ENCODE measurements at places on chromosomes 2 and 18.

DNA sequence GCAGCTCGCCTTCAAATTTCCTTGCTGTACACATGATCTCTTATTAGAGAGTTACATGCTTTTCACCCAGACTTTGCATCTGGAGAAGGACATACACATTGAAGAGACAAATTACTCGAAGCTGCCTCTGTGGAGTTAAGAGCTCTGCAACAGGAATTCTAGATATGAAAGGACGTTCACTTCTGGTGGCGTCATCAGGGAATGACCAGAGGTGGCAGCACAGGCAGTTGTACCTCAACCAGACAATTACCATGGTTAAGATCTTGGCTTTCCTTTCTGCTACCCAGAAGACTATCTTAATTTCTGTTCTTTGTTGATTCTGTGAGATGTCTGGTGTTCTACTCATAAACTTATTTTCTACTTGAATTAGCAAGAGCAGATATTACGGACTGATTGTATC is 39.1 kb upstream of the MC4R start:
- DNase-seq = no peak

DNA sequence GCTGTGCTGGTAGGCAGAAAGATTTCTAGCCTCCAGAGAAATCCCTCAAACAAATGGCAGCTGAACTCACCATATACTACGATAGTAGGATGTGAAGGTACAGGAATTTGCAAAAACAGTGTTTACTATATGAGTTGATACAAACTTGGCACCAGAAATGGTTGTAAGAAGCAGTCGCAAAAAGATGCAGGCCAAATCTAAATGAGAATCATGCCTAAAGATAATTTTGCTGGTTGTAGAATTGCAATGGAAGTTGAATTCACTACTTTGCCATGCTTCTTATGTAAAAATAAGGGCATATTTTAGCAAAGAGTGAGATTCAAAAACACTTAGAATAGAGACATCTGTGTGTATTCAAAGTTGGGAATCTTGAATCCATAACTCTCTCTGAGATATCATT is 924.7 kb downstream of the SUCLG1 start:
- no peak for DNase-seq

DNA sequence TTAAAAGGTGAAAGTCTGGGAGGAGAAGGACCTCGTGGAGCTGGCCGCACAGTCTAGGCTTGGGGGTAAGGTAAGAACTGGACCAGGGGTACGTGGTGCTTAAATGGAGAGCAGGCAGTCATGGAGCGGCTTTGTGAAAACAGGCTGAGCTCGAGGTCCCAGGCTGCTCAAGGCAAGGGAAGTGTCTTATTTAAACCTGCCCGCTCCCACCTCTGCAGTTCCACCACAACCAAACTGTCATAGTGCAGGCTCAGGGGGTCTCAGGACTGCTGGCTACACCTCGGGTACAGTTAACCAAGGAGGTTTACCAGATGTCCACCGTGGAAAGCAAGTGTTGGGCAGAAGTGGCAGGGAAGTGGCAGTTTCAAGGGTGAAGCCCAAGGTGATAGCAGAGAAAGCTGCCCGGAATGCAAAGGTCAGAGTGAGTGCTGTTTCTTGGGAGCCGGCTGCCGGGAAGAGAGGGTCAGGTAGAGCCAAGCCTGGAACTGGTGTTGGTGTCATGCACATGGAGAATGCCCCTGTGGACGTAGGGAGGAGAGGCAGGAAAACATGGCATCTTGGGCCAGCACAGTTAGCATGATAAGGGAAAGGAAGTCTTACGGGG is 203.3 kb downstream of the GBX2 start:
- no peak for DNase-seq

- DNase-seq = no peak
Observed at GRCh38 chr2:20025065-20025786, 12.8 kb upstream of the MATN3 start.

GRCh38 chr2:127052057-127052770 is 54.7 kb downstream of the BIN1 start:
- DNase-seq = no peak

DNA sequence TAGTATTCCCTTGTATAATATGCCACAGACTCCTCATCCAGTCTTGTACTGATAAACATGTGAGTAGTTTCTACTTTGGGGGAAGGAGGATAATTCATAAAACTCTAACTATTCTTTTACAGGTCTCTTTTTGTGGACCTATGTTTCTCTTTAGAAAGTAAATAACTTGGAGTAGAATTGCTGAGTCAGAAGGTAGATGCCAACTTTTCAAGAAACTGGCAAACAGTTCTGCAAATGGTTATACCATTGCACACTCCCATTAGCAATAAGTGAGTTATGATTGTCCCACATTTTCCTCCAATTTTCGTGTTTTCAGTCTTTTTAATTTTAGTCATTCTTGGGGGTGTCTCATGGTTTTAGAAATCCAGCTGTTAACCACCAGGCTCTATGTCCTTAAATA is 477.2 kb upstream of the LRRTM4 start:
- no peak for DNase-seq

DNA sequence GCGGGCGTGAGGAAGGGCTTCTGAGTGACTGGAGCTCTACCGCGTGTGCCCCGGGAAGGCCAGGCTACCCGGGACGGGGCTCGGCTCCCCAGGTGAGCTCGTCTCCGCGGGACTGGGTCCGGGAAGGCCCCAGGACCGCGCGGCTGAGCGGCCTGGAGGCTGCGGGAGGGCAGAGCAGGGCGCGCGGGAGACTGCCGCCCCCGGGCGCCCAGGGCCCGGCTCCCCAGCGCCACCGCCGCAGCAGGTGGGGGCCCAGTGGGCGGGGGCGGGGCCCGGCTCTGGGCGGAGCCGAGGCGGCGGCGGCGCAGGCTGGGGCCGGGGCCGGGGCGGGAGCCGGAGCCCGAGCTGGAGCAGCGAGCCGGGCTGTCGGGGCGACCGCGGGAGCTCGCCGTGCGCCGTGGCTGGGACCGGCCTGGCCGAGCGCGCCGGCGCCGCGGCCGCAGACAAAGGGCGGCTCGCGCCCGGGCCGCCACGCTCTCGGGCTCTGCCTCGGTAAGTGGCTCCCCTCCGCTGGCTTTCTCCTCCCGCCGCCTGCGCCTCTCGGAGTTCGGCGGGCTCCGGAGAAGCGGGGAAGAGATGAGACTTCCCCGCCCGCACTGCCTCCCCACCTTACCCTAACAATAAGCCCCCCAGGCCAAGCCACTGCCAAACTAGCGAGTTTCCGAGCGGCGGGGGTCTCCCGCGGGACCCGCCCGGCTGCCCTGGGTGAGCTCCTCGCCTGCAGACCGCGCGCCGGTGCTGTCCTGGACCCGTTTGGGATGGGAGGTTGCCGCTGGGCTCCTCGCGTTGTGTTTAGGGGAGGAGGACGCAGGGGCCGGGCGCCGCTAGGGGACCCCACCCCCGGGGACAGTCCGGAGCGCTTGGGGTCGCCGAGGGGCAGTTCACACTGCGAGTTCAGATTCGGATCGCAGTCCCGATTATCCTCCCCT is at the start of gene MAPK4:
Gene MAPK4 (plus strand): TSS at position 336 of the 929 bp plus-strand sequence. CDS start 103,872 bp downstream, outside the sequence.
- DNase-seq = peak; percentile 51

DNA sequence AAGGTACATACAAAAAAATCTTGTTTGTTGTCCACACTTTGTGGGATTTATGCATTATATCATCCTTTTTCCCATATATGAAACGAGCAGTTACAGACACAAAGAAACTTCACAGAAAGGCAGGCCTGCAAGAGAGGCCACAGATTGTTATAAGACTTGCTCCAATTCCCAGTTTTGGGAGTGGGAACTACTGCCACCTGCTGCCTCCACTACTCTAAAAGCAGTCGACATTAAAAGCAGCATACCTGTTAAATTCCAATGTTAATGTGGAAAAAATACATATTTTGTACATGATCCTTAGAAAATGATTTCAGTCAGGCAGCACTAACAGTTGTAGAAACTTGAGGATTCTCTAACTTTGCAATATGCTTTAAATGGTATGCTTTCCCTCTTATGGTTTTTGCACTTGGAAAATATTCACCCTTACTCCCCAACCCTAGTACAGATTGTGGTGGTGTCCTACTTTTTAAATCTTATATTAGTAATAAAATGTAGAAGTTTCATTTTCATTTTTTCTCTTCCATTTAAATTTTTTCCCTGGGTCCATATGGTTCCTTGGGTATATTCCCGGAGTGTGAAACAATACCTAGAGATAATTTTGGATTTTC is 37.9 kb downstream of the SLC38A11 start:
- DNase-seq = no peak

- DNase-seq = peak; percentile 60
Observed at GRCh38 chr2:98346311-98347236, at the start of gene CNGA3. Gene CNGA3 (plus strand): TSS chr2:98346456. CDS start chr2:98369976, 23,520 bp downstream.

DNA sequence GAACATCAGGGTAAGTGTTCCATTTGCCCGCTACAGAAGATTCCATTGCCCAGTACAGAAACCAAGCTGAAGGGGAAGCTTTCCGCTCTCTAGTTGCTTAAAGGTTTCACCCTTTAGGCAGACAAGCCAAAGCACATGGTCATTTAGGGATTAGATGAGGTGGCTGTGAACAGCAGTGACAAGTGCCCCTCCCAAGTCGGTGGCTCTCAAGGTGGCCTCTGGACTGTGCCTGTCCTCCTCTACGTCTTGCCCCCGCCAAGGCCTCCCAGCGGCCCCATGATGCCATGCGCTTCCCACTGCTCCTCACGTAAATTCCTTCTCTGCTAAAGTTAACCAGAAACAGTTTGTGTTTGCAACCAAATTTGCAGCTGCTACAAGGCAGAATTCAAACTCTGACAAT is 24.2 kb upstream of the PTPN4 start:
- no peak for DNase-seq

DNA sequence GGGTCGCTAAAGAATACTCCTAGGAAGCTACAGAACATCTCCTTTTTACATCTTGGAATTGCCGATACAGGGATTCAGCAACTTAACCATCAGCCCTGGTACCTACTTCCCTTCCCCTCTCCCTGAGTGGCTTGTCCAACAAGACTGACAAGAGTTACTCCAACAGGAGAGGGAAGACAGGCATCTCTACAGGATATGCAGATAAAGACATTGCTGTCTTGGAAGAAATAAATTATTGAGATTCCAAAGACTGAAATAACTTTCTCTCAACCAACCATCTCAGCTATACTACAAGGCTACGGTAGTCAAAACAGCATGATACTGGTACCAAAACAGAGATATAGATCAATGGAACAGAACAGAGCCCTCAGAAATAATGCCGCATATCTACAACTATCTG is 87.2 kb downstream of the TRABD2A start:
- no peak for DNase-seq

- DNase-seq = no peak
Observed at GRCh38 chr2:161104054-161104553, 56.1 kb upstream of the TANK start.

DNA sequence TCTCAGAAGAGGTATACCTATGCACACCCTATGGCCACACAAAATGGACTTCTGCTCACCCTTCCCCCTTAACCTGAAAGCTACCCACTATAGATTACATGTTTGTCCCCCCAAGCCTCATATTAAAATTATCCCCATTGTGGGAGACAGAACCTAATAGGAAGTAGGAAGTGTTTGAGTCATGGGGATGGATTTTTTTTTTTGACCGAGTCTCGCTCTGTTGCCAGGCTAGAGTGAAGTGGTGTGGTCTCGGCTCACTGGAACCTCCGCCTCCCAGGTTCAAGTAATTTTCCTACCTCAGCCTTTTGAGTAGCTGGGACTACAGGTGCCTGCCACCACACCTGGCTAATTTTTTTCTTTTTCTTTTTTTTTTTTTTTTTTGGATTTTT is 98.6 kb downstream of the MREG start:
- no peak for DNase-seq

DNA sequence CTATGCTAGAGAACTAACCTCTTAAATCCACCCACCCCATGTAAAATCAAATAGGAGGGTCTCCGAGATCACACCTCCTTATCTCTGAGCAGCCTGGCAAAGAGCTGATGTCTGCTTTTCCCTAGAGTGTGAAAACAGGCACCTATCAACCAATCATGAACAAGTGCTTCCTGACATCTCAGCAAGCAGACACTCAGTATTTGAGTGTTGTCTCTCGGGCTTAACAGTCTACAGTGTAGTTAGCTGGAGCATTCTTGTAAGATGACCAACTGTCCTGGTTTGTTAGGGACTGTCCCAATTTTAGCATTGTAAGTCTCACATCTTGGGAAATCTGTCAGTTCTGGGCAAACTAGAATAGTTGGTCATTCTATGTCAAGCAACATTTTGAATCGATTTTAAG is 26.4 kb downstream of the MARCHF4 start:
- no peak for DNase-seq

- DNase-seq = peak; percentile 3
Observed at GRCh38 chr18:70931942-70932814, 643.3 kb downstream of the SOCS6 start.

DNA sequence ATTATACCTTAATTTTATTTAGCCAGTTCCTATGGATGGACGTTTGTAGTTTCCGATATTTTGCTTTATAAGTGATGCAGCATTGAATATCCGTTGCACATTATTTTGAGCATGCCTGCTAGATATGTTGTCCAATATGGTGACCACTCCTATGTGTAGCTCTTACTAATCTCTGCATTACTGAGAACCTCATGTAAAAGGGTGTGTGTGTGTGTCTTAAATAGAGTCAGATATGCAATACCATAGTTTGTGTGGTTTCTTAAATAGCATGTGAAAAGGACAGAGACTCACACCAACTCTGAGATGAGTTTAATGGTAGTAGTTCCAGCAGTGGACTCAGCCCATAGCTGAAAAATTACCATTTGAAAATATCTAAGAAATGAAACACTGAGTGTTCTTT is 32.3 kb downstream of the CD8A start:
- DNase-seq = no peak

DNA sequence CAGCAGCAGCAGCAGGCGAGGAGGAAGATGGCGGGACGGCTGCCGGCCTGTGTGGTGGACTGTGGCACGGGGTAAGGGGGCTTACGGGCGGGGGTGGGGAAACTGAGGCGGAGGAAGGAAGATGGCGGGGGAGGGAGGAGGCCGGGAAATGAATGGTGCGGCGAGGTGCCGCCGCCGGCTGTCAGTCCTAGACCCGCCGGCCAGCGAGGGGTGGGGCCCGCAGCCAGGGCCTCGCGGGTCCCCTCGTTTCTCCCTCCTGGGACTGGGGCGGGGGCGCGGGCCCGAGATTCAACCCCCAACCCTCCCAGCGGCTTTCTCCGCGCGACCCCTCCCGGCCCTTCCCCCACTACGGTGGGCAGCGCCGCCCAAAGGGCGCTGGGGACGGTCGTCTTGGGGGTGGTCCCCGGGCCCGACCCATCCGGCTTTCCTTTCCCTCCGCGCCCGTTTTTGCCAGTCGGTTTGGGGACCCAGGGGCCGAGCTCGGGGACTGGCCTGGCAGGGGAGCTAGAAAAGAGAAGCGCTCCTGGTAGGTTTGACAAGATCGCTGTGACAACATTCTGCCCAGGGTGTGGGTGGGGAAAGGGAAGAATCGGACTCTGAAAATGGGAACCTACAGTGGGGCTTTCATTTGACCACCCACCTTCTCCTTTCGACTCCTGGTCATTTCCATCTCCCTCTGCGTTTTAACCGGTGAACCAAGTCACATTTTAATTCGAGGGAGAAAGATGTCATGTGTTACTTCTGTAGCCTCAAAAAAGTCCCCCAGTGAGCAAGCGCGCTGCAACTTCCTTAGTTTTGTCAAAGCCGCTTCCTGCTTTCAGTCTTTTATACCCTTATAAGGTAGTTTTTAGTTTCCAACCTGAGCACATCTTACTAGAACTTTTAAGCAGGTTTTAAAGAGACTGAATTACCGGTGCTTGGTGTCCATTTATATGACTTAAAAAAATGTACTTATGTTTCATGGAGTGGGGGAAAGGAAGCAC is 655 bp downstream of the ACTR3 start:
- peak; percentile 29 for DNase-seq

- no peak for DNase-seq
Observed at GRCh38 chr2:14998546-14998945, 366.0 kb downstream of the LRATD1 start.

Measured in AG08396 (cell line).